ENCODE measurements at places on chromosomes 7 and 10.

- no peak for DNase-seq
Observed at GRCh38 chr10:22268503-22268902, 47.7 kb upstream of the COMMD3 start.

GRCh38 chr7:18064242-18064838 is 36.7 kb upstream of the PRPS1L1 start:
- DNase-seq, result peak; percentile 5

DNA sequence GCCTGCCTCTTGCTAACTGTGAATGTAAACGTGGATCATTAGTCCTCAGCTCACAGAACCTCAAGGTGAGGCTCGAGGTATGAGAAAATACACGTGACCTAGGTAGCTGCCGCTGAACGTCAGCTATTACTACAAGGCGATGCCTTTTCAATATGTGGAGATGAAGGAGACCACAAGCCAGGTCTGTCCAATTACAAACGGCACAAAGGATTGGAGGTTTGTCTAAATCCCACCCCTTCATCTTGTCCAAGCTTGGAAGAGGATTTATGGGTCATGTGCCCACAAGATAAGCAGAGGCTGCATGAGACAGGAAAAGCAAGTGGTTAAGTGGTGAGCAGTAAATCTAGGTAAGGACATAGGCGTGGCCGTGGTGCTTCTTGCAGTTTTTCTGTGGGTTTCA is 3.4 kb downstream of the H2BK1 start:
- no peak for DNase-seq

- DNase-seq, result peak; percentile 19
Observed at GRCh38 chr7:6074612-6075380, 43.6 kb downstream of the ANKRD61 start.
